ENCODE measurements at places on chromosomes 4 and X. TPM values are rescaled to one million over a fixed set of nuclear protein-coding genes. Genes with fewer than 3 reads are reported as not detected.

- no peak for DNase-seq
Observed at GRCh38 chr4:22573641-22574040, 57.8 kb upstream of the ADGRA3 start.

DNA sequence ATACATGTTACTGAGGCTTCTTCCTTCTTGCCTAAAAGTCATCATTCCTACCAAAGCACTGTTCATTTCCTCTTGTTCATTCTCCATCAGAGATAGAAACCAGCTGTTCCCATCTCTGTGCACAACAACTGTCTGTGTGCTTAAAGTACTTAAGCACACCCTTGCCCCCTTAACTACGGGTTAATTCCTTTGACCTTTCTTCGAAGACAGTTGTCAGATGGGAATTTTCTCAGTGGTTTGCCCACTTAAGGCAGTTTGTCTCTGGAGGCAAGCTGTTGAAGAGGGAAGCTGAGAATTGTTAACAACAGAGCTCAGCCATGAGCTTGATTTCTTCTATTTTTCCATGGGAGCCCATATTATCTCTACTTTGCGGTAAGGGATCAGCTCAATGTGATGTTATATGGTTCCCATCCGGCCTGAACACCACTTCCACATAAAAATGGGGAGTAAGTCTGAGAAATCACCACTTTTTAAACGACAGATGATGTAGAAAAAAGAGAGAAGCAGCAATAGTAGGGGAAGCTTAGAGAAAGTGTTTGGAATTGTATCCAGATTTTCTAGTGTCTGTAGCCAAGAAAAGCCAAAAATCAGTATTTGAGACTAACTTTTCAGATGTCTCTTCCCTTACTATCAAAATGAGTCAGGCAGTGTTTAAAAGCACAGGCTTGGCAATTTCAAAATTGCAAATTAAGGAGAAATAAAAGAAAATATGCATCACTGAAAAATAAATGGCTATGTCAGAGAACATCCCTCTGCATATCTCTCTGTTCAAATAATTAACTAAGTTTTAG, 194.4 kb downstream of the SLIT2 start:
- no peak for DNase-seq

DNA sequence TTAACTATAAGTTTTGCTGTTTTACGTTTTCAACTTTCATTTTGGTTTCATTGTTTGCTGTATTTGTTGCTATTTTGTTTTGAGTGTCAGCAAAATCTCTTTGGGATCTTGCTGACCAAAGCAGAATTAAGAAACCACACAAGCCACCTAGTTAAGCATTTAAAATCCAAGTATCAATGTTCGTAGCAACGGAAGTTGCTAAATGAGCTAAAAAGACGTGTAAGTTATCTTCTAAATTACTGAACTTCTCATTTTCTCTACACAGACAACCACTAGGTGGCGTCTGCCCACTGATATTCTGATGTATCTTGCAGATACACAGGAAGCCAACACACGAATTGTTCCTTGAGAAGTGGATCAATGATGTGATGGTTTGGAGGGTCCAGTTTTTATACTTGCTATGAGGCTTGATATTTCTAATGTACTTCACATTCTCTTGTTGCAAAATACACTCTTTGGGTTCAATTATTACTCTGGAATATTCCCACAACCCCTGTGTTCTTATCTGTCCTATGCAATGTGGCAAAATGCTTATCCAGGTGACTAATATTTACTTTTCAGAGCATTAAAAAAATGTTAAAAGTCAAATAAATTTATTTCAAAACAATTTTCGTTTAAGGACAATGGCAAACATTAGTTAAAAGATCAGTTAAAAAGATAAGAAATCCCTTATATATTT, 250.5 kb downstream of the TECRL start:
- DNase-seq = peak; percentile 63

- DNase-seq = peak; percentile 55
Observed at GRCh38 chr4:8439914-8440491, 520 bp downstream of the ACOX3 start.

GRCh38 chrX:70422851-70423341, at the start of gene GDPD2:
GDPD2 (plus strand) TSS chrX:70423314; CDS start chrX:70424985, 1,671 bp downstream.
- no peak for DNase-seq

DNA sequence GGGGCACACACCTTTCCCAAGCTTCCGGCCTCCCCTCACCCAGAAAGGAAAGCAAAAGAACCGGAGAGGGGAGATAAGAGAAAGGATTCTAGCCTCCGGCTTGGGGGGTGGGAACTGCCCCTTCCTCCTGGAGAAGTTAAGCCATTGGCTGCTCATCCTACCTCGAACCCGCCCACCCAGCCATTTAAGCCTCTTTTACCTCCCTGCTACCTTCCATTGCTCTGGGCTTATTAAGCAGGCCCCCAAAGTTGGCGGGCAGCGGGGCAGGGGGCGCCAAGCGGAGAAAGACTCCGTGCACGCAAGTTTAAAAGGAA, 2.3 kb downstream of the MAML3 start:
- peak; percentile 84 for DNase-seq

GRCh38 chr4:154433543-154433942, 58.1 kb downstream of the DCHS2 start:
- DNase-seq = no peak

DNA sequence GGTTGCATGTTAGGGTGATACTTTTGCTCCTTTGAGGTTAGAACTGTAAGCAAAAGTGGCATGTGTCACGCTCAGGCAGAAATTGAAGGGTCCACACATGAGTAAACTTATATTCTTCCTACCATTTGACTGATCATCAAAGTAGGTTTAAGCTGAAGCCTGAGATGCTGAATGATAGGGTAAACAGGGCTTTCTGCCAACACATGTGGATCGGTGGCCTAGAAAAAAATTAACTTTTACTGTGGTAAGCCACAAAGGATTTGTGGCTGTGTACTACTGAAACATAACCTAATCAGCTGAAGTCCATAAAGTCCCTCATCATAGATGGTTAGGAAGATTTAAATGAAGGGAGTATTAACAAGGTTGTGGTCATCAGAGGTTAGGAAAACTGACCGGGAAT, 1070.1 kb downstream of the STPG2 start:
- no peak for DNase-seq

DNA sequence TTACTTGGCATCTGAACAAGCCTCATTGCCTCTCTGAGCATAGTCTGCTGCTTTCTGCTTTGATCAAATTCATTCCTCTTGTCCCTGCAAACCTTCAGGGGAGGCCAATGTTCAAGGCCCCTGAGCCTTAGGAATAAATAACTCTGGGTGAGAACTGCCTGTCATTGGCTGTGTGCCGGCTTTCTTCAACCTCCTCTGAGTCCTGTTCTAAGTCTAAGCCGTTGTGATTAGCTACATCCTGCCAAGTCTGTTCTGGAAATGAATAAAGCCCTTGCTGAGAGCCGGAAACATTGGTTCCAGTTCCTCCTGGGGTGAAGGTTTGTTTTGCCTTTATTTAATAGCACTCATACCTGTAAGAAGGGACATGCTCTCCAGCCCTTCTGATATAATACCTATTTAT, 13.8 kb downstream of the RNF4 start:
- peak; percentile 67 for DNase-seq

DNA sequence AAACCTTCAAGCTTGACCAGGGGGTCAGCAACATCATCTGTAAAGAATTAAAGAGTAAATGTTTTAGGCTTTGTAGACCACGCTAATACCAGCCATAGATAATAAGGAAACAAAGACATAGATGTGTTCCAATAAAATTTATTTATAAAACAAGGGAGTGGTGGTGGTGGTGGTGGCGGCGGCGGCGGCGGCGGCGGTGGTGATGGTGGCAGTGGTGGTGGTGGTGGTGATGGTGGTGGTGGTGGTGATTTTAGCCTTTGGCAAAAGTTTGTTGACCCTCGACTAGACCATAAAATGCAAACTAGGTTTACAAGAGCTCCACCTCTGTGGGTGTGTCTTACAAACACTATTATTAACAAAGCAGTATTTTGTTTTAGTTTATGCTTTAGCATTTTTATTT, 222.3 kb upstream of the SPOCK3 start:
- DNase-seq = no peak

DNA sequence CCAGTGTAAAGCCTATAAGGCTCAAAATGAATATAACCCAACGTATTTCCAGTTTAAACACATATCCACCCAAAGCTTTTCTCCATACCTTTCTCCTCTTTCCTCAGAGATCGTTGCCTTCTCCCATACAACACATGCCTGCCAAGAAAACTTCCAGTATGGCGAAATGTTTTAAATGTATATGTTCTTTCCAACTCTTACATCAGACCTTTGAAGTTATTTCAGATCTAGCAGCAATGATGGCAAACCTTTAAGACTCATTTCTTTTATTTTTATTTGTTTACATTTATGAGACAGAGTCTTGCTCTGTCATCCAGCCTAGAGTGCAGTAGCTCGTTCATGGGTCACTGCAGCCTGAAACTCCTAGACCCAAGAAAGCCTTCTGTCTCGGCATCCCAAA, 265.4 kb downstream of the BMPR1B start:
- DNase-seq = no peak

DNA sequence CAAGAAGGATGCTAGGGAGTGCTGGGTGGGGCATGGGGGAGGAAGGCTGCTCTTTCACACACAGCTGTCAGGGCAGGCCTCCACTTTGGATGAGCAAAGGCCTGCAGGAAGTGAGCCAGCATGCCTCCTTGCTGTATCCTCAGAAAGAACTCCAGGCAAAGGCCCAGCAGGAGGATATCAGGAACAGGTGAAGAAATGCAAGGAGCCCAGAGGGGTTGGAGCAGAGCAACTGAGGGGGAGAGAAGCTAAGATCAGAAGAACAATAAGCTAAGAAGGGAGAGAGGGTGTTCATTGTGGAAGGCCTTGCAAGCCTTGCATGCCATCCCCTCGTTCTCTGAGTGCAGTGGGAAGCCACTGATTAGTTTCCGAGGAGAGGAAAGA, 115.1 kb downstream of the CAMK2D start:
- DNase-seq = no peak

- DNase-seq = no peak
Observed at GRCh38 chr4:20983763-20984575, 283.7 kb downstream of the PACRGL start.

GRCh38 chr4:1111259-1111809, 2.0 kb downstream of the RNF212 start:
- no peak for DNase-seq

DNA sequence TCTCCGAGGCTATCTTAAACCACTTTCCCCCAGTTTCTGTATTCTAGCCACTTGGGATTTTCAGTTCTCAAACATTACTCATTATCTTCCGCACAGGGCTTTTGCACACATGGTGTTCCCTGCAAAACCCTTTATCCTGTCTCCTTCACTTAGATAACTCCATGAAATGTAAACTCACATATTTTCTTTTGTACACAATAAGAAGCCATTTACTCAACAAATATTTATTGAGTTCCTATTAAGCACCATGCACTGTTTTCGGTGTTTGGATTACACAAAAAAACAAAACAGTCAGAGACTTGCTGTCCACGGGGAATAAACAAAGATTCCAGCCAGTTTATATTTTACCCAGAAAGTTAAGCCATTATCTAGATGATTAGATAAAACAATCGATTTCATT, 42.5 kb upstream of the UNC5C start:
- no peak for DNase-seq

DNA sequence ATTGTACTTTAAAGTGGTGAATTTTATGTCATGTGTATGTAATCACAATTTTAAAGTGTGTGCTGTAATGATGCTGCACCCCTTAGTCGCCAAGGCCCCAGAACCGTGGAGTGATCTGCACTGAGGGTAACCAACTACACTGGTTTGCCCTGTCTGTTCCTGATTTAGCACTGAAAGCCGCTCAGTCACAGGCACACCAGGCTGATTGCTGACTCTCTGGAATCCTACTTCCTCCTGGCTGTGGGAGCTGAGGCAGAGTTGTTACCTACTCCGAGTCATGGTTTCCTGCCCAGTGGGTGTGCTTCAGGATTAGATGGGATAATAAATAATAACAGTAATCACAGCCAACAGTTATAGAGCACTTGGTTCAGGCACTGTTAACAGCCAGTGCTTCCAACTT, 645.4 kb downstream of the BCOR start:
- DNase-seq = no peak

GRCh38 chr4:88858752-88859151, 161.1 kb upstream of the NAP1L5 start:
- no peak for DNase-seq

- no peak for DNase-seq
Observed at GRCh38 chrX:19805046-19805690, 82.2 kb downstream of the SH3KBP1 start.

GRCh38 chr4:99657798-99658197, at the start of gene C4orf54:
C4orf54 (minus strand) TSS chr4:99657828; CDS start chr4:99654648, 3,180 bp downstream.
- DNase-seq = no peak

The UNC5C gene
- not detected for total RNA-seq

The UGT2A1 gene
- total RNA-seq = not detected

The HTRA3 gene
- total RNA-seq = not detected

The PPM1K gene
- 125 TPM for total RNA-seq

The ZNF157 gene
- total RNA-seq = 0.23 TPM
